ENCODE measurements at places on chromosomes 6 and 20.

GRCh38 chr20:37895166-37895565 lies 7.8 kb upstream of the VSTM2L start:
- DNase-seq = no peak

DNA sequence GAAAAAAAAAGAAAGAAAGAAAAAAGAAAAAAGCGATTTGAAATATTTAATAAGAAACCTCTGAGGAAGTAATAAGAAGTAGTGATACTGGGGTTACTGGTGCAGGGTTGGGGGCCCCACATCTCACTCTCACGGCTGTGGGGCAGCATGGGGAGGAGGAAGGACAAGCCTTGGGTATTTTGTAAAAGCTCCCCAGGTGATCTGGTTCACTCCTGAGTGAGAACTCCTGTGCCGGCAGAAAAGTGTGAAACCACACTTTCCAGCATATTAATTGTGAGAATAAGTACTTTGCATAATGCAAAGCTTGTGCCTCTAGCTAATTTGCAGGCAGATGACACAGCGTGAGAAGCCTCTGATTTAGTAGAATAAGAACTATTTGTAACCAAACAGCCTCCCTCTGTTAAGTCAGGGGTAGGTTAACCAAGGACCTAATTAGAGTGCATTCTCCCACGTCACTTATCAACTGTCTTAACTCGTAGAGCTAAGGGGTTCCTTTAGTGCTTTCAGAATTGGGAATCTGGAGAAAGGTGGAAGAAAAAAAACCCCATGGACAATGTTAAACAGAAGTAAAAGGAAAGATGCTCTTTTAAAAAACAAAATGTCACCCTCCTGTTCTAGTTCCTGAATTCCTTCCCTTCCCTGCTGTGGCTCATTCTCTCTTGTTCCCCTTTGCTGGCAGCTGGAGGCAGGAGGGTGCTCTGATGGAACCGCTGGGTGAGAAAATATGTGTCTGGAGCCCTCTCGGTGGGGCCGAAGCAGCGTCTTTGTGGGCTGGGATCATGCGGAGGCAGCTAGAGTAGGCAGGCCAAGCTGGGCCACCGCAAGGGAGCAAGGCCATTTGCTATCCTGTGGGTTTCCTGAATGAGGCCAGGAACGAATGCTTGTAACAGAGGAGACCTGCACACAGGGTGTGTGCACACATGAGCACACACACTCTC lies 108.7 kb downstream of the FYN start:
- DNase-seq = no peak

GRCh38 chr20:53079261-53079691 lies 107.1 kb downstream of the TSHZ2 start:
- DNase-seq = no peak

DNA sequence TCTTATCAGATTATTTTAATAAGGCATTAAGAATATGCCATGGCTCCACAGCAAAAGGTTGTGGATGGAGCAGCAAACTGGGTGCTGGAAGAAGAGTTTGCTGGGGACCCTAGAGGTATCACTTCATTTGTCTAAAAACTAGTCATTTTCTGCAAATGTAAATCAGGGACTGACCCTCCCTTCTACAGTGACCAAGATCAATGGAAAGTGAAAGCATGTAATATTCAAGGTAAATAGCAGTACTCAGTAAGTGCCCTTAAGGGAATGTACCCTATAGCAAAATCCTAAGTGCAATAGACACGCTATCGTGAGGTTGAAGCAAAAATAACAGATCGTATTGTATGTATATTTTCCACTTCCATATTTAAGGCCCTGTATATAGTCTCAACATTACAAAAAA lies 38.7 kb downstream of the TRDN start:
- no peak for DNase-seq

DNA sequence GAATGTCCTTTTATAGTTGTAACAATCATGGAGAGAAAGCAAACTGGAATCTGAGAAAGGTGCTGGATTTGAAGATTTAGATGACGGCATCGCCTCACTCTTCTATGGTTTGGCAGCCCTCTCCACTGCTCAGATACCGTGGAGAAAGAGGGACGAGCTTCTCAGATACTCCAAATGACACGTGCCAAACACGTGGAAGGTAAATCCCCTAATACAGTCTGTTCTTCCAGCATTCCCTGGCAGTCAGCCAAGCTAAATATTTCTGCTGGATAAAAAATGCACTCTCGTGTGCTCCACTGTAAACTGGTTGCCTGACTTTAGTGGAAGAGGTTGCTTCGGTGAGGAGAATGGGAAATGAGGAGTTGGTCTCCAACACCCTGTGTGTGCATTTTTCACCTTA lies 16.7 kb upstream of the PRDM1 start:
- DNase-seq = no peak

DNA sequence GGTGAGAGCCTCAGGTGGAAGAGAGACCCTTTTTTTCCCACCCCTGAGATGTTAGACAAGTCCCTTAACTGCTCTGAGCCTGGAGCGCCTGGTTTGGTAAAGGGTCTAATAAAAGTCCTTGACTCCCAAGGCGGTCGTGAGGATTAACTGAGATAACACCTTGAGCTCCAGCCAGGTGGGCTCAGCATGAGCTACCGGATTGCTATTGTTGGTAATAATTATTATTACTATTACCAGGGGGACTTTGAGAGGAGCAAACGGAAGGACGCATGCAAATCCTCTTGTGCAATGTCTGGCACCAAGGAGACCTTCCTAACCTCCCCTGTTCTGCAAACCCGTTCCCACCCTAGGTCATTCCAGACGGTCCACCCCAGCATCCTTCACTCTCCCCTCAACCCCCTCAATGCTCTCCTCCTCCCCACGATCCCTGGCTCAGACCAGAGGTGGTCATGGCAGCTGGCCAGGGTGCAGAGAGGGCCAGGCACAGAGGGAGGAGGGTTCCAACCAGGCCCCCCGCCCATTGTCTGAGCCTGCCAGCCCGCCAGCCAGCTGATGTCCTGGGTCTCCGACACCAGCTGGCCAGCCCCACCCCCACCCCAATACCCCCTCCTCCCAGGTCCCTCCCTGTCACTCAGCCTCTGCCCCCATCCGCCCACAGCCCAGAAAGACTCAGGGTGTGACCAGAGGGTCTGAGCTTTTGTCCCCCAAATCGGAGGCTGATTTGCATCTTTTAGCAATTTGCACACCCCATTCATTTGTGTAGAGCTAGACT lies 14.3 kb upstream of the CBFA2T2 start:
- DNase-seq = no peak
